ENCODE measurements at places on chromosomes 7 and 10.

GRCh38 chr10:79347894-79348639, 798 bp downstream of the PPIF start:
- DNase-seq: no peak

DNA sequence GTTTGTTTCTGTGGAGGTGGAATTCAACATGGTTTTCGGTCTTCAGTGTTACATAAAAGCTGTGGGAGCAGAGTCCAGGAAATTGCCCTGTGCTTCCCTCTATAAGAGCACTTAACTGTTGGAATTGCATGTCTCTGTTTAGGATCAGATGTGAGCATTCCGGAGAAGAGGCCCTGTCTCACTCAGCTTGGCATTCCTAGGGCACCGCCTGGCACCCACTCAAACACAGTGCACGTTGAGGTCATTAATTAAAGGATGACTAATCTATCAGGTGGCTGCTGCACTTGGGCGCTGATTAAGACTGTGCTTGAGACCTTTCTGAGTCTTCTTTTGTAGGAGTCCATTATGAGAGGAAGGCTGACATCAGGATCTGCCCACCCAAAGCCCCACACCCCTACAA, 82.8 kb upstream of the VIPR2 start:
- DNase-seq: no peak

DNA sequence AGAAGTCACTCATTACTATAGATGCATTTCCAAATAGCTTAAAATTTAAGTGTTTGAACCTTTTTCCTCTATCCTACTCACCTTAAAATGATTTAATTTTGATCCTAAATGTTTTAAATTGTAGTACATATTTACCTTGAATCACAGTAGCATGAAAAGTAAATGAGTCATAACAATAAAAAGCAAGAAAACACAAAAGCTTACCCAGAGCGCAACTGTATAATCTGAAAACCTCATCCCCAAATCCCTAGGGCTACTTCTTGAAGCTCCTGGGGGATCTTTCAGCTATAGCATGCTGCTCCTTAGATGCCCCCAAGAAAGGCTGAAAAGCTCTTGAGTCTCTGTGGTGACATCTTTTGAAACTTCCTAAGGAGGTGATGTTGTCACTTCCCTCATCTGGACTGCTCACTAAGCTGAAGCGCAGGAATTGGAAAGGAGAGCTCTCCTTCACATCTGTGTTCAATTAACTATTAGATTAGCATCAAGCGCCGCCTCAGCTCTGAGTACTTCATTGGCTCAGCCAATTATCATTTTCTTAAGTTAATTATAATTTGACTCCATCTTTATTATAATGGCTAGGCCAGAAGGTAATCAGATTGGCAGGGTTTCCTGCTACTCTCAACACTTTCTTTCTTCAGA, 60.2 kb downstream of the SEMA3E start:
- no peak for DNase-seq

DNA sequence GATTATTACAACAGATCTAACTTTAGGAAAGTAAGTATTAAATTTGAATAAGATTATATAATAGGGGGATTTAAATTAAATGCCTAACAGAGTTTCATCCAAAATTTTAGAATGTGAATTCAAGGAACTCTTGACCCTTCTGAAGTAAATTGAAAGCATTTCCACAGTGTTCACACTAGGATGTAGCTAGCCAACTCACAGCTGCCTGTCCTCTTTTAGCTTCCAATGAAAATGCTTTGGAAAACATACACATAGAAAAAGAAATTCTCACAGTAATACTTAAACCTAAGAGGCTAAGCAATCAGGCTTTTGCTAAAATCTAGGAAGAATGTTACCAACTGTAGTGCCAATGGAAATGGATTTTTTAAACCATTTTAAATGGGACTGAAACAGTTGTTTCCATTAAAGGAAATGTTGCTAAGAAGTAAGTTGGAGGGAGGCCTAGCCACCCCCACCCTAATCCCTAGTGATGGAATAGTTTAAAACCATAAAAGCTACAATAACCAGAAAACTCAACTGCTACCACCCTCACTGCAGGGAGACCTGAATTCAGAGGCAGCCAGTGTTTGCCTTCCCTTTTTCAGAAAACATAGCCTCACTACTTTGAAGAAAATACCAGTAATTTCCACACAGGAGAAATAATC, 58.3 kb downstream of the REEP3 start:
- DNase-seq: no peak

GRCh38 chr7:108415084-108415483, 41.2 kb downstream of the NRCAM start:
- DNase-seq: no peak

- peak; percentile 36 for DNase-seq
These were observed 55.1 kb downstream of the PDZD8 start for GRCh38 chr10:117320050-117320665.
